Fibroblast of villous mesenchyme (primary cell): ENCODE measurements at places on chromosomes 13 and 19.

DNA sequence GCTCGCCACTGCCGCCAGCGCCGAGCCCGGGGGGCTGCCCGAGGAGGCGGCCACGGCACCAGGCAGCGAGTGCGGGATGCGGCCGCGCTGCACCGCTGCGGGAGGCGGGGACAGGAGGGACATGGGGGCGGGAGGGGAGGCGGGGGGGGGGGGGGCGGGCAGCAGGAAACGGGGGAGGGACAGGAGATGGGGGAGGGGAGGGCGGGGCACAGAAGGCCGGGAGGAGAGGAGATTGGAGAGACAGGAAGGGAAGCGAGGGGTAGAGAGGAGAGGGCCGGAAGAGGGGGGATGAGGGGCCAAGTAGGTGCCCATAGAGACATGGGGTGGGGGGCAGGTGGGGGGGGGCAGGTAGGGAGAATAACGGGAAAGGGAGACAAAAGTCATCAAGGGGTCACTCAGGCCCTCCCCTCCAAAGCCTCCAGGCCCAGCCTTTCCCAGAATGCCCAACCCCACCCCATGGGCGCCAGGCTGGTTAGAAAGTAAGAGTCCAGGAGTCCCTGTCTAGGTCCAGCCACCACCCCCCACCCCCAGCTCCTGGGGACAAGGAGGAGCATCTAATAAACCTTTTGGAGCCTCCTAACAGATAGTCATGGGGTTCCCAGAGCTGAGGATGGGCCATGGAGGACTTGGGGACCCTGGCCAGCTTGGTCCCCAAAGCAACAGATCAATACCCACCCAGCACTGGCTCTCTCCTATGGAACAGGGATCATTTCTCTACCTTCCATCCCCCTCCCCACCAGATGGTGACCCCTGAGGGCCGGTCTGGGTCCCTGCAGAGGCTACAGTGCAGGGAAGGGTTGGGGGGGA is 9.5 kb downstream of the NR2F6 start:
- DNase-seq = no peak

DNA sequence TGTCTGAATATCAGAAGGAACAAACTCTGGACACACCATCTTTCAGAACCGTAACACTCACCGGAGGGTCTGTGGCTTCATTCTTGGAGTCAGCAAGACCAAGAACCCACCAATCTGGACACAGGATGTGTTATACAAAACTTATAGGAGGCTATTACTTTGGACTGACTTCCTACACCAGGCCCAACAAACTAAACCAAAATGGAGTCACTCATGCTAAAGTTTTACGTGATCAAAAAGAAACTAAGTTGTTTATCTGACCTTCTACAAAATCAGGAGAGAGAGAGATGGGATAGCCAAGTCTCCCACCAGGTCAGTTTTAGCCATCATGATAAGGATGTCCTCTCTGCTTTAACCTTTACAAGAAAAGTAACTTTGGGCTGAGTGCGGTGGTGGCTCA is 3.2 kb upstream of the RAB11B start:
- DNase-seq = no peak

DNA sequence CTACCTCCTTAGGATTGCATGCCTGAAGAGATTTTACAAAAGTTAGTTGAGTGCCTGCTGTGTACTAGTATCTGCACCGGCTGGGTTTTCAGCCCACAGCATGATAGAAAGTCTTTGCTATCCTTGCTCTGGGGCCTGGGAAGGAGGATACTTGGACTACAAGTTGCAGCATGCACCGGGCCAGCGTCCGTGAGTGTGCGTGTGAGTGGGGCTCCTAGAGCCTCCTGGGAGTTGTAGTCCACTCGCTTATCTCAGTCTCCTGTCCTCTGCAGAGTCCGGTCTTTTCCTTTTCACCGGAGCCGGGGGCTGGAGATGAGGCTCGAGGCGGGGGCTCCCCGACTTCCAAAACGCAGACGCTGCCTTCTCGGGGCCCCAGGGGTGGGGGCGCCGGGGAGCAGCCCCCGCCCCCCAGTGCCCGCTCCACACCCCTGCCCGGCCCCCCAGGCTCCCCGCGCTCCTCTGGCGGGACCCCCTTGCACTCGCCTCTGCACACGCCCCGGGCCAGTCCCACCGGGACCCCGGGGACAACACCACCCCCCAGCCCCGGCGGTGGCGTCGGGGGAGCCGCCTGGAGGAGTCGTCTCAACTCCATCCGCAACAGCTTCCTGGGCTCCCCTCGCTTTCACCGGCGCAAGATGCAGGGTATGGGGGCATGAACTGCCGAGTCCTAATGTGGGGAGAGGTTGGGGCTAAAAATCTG is 20.6 kb downstream of the BRSK1 start:
- DNase-seq = peak; percentile 48

- DNase-seq = no peak
These were observed 3.3 kb upstream of the POSTN start for GRCh38 chr13:37601648-37602440.

DNA sequence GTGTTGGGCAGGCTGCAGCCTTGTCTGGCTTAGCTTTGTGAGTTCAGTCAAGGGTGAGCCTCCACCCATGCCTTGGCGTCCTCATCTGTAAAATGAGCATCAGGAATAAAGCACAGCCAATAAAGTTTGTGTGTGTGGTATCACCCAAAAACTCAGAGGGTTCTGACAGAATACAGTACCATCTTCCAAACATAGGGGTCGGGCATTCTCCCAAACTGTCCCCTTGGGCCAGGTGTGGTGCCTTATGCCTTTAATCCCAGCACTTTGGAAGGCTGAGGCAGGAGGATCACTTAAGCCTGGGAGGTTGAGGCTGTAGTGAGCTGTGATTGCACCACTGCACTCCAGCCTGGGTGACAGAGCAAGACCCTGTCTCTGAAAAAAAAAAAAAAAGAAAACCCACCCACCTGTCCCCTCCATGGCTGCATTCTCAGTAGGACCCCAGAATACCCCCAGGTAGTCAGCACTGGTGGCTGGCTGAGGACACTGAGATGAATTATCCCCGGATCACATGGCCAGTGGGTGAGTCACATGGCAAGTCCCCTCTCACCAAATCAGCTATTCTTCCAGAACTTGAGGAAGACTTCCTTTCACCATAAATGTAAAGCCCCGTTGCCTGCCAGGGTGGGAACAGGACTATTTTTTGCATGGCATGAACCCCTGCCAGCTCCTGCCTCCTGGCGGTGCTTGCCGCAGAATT is 18.6 kb downstream of the POP4 start:
- no peak for DNase-seq

DNA sequence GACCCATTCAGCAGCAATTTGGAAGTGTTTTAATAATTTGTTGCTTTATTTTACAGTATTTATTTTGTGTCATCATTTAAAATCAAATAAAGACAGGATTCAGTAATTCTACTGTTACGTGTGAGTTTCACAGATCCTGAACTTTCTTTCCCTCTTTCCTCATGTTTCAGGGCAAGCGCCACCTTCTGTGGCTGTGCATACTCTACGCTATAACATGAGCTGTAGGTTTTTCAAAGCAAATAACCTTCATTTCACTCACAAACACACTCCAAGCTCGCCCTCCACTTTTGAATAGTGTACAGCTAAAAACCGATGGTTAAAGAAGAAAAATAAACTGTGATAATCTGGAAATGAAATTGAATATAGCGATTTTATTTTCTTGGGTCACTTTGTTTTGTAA is 753.3 kb downstream of the OLFM4 start:
- no peak for DNase-seq

GRCh38 chr19:1998712-1999708 is 16.5 kb downstream of the BTBD2 start:
- DNase-seq = no peak

- DNase-seq = no peak
These were observed 31.8 kb upstream of the HOMER3 start for GRCh38 chr19:18972851-18973250.

GRCh38 chr13:36051082-36051481 is 80.1 kb downstream of the DCLK1 start:
- DNase-seq = no peak

GRCh38 chr13:30692113-30692512 is 43.2 kb upstream of the ALOX5AP start:
- DNase-seq = no peak

DNA sequence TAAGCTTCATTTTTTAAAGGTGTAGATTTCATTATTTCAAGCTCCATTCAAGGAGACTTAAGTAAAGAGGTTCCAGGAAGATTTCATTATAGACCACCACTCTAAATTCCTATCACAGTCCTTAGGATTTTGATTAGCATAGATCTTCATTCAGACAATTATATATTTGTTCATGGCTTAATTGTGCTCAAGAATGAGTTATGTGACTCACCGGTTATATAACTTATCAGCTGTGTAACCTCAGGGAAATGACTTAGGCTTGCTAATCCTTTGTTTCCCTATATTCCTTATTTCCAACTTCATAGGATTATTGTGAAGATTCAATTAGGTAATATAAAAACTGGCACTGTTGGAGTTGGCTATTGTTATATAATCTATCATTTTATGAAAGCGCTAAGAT is 632.8 kb upstream of the SPRY2 start:
- no peak for DNase-seq

DNA sequence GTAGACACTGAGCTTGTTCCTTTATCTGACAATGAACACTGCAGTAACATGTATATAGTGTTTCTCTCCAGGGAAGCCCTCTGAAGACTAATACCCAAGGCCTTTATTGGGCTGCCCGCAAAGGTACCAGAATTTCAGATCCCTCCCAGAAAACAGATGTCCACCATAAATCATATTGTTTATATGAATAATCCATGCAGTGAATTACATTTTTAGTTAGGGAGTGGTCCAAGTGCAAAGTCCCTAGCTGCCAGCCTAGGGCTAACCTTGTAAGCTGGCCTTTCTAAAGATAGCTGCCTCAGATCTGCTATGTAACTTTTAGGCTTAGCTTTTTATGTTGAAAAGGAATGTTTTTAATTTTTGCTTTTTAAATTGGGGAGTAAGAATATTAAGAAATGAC is 44.7 kb downstream of the TDRD3 start:
- DNase-seq = no peak
